B cell (primary cell): ENCODE measurements at places on chromosomes 11 and 22.

DNA sequence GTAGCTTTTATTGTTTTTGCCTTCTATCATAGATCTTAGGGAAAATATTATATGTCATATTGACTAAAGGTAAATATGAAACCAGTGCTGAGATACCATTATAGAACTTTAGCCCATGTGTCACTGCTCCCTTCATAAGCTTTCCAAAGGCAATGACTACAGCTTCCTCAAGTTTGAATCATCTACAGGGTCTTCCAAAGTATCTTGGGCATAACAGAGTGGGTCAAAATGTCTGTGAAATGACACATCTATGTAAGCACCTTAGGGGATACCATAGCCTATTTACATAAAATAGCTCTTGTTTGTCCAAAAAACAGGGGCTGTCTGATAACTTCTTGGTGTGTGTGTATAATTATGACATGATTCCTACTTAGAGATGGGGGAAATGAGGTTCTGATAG is 52.5 kb downstream of the RELT start:
- H3K27me3 ChIP-seq = no peaks in the 10 kb centered on the region
- no peak overlapping the region for H3K4me3 ChIP-seq
- no peak overlapping the region for H3K27ac ChIP-seq
- H3K4me1 ChIP-seq = no peaks in the 10 kb centered on the region
- H3K36me3 ChIP-seq = peaks cover 2% of the 10 kb centered on the region
- no peak for DNase-seq

GRCh38 chr11:16818284-16818683 is 79.8 kb downstream of the C11orf58 start:
- no peak overlapping the region for H3K27ac ChIP-seq
- no peaks in the 10 kb centered on the region for H3K4me1 ChIP-seq
- H3K27me3 ChIP-seq = no peaks in the 10 kb centered on the region
- DNase-seq = no peak
- no peaks in the 10 kb centered on the region for H3K36me3 ChIP-seq

DNA sequence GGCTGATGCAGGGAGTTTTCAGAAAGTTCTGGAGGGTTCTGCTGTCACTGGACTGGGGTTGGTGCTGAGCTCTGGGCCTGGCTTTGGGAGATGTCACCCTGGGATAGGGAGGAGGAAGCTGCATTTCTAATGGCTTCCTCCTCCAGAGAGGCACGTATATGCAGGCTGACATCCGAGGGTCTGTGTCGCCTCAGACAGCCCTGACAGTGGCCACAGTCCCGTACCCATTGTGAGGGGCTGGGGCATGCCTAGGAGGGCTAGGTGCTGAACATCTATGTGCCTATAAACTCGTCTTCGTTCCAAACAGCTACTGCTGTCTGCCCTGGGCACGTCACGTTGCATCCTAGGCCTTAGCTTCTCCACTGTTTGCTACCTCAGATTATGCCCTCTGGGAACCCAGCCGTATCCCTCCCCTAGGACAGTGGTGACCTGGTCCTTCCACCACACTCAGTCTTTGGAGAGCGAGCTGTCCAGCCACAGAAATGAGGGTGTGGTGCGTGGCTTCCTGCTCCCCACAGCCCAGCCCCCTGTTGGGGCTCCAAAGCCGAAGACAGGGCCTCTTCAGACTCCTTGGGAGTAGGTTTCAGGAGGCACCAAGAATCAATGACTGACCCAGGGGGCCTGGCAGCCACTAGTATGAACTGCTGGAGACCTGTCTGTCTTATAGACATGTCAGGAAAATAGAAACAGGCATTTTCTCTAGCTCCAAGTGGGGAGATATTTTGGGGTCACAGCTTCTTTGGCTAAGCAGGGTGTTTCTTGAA is 26.4 kb downstream of the ADAMTS15 start:
- H3K36me3 ChIP-seq = no peaks in the 10 kb centered on the region
- no peak for DNase-seq
- no peaks in the 10 kb centered on the region for H3K4me1 ChIP-seq
- no peaks in the 10 kb centered on the region for H3K27me3 ChIP-seq

- H3K4me1 ChIP-seq = no peaks in the 10 kb centered on the region
- DNase-seq = no peak
- no peaks in the 10 kb centered on the region for H3K36me3 ChIP-seq
- H3K27me3 ChIP-seq = no peaks in the 10 kb centered on the region
These were observed 44.5 kb downstream of the KIAA1671 start for GRCh38 chr22:24997023-24997422.

DNA sequence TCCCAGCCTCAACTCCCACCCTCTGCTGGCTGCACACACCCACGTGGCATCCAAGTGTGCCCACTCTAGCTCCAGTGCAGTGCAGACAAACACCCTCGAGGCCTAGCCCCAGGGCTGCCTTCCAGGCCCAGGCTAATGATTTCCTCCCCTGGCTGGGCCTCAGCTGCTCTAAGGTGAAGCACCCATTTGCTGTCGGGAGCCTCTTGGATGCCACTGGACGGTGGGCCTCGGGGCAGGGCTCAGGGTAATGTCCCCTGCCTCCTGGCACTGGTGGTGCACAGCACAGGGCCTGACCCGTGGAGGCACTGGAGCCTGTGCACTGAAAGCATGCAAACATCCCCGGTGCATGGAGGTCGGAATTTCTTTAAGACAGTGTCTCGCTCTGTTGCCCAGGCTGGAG is 635.2 kb downstream of the TBC1D22A start:
- no peaks in the 10 kb centered on the region for H3K4me1 ChIP-seq
- no peak overlapping the region for H3K4me3 ChIP-seq
- DNase-seq = no peak
- H3K36me3 ChIP-seq = no peaks in the 10 kb centered on the region
- no peak overlapping the region for H3K27ac ChIP-seq

DNA sequence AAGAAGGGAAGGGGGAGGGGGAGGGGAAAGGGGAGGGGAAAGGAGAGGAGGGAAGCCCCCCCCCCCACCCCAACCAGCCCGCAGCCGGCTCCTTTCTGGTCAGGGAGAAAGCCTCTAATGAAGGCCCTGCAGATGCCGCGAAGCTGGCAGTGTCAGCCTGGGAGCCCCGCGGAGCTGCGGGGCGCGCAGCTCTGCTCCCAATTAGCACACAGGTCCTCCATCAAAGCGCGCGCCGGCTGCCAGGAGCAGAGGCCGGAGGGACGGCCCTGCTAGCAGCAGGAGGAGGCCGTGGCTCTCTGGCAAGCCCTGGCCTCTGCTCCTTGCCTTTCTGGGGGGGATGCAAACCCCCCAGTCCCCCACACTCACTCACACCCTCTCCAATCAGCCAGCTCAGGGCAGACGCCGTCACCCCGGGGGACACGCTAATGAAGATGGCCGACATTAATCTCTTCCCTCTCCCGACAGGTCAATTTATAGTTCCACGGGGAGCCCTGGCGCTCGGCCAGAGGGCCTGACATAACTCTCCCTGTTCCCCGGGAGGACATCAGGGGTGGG is 70.5 kb upstream of the TCF20 start:
- peaks cover 12% of the 10 kb centered on the region for H3K4me1 ChIP-seq
- no peaks in the 10 kb centered on the region for H3K27me3 ChIP-seq
- H3K4me3 ChIP-seq = no peak overlapping the region
- H3K36me3 ChIP-seq = no peaks in the 10 kb centered on the region

DNA sequence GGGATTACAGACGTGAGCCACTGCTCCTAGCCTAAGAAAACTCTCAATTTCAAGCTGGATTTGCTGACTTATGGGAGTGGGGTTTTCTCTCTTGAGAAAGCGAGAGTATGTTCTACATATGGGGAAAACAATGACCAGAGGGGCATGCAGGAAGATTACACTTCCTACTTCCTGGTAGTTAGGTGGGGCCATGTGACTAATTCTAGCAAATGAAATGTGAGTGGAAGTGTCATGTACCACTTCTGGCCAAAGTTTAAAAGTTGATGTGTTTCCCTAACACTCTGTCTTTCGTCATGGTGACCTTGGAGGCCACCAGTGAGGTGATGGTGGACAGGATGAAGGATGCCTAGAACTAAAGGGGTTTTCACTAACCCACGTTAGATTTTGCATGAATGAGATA is 50.5 kb downstream of the PARVG start:
- no peak overlapping the region for H3K27ac ChIP-seq
- H3K4me3 ChIP-seq = no peak overlapping the region
- H3K36me3 ChIP-seq = no peaks in the 10 kb centered on the region
- no peak for DNase-seq
- no peaks in the 10 kb centered on the region for H3K27me3 ChIP-seq

DNA sequence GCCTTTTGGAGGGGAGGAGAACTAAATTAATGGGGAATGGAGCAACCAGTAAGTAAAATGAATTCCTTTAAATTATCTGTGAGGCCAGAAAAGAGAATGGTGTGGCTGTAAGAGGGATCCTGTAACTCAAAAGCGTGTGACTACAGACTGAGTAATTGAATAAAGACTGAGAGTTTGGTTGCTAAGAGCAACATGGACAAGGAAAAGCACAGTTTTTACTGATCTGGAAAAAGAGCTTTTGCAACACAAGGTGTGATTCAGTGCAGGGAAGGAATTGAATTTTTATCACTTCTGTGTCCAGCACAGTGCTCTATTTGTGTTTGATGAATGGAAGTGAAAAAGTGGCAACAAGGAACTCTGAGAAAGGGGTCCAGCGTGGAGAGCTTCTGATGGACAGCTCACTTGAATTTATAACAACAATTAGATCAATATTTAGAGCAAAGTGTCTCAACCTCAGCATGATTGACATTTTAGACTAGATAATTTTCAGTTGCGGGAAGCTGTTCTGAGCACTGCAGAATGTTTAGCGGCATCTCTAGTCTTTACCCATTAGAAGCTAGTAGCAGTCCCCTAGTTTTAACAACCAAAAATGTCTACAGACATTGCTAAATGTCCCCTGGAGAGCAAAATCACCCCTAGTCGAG is 202.8 kb upstream of the BDNF start:
- no peak overlapping the region for H3K27ac ChIP-seq
- no peaks in the 10 kb centered on the region for H3K27me3 ChIP-seq
- no peak for DNase-seq
- no peaks in the 10 kb centered on the region for H3K36me3 ChIP-seq
- no peak overlapping the region for H3K4me3 ChIP-seq

GRCh38 chr11:78889698-78890097 is 315.0 kb upstream of the NARS2 start:
- H3K27ac ChIP-seq = no peak overlapping the region
- H3K4me1 ChIP-seq = no peaks in the 10 kb centered on the region
- H3K36me3 ChIP-seq = no peaks in the 10 kb centered on the region

DNA sequence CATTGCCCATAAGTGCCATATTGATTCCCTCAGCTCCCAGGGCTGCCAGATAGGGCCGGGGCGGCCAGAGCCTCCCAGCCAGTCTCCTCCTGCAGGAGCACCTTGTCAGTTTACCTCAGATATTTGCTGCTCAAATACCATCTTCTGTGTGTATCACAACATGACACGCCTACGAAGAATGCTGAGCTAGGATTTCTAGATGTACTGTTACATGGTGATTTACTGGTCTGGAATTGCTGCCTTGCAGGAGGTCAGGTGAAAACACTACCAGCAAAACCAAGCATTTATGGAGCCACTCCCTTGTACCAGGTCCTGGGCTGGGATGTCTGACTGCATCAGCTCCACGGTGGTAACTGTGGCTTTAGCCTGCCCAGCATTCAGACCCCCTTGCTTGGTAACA is 11.8 kb downstream of the MICAL3 start:
- no peaks in the 10 kb centered on the region for H3K36me3 ChIP-seq
- H3K27me3 ChIP-seq = no peaks in the 10 kb centered on the region
- H3K27ac ChIP-seq = no peak overlapping the region
- peaks cover 28% of the 10 kb centered on the region for H3K4me1 ChIP-seq

GRCh38 chr11:11036185-11036847 is 178.5 kb upstream of the ZBED5 start:
- no peak overlapping the region for H3K4me3 ChIP-seq
- H3K27ac ChIP-seq = no peak overlapping the region
- H3K36me3 ChIP-seq = no peaks in the 10 kb centered on the region
- DNase-seq = no peak
- peaks cover 10% of the 10 kb centered on the region for H3K27me3 ChIP-seq
- no peaks in the 10 kb centered on the region for H3K4me1 ChIP-seq

DNA sequence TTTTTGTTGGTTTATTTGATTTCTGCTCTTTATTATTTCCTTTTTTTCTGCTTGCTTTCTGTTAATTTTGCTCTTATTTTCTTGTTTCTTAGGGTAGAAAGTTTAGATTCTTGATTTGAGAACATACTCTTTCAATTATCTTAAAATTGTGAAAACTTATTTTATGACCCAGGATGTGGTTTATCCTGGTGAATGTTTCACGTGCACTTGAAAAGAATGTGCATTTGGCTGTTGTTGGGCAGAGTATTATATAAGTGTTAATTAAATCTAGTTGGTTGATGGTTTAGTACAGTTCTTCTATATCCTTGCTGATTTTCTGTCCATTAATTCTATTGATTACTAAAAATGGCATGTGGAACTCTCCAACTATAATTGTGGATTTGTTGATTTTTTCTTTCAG is 66.9 kb upstream of the NARS2 start:
- no peak for DNase-seq
- H3K36me3 ChIP-seq = no peaks in the 10 kb centered on the region
- H3K27ac ChIP-seq = no peak overlapping the region
- no peak overlapping the region for H3K4me3 ChIP-seq

- H3K36me3 ChIP-seq = no peaks in the 10 kb centered on the region
- H3K4me3 ChIP-seq = no peak overlapping the region
- no peaks in the 10 kb centered on the region for H3K4me1 ChIP-seq
- H3K27ac ChIP-seq = no peak overlapping the region
- peaks cover 37% of the 10 kb centered on the region for H3K27me3 ChIP-seq
- no peak for DNase-seq
These were observed 133.7 kb upstream of the HSD17B12 start for GRCh38 chr11:43546561-43547429.

GRCh38 chr22:26281941-26282340 is 112.7 kb downstream of the SEZ6L start:
- H3K4me1 ChIP-seq = no peaks in the 10 kb centered on the region
- no peaks in the 10 kb centered on the region for H3K36me3 ChIP-seq
- peaks cover 2% of the 10 kb centered on the region for H3K27me3 ChIP-seq
- no peak overlapping the region for H3K27ac ChIP-seq

GRCh38 chr22:47296405-47297260 is 534.2 kb downstream of the TBC1D22A start:
- H3K36me3 ChIP-seq = no peaks in the 10 kb centered on the region
- H3K27me3 ChIP-seq = no peaks in the 10 kb centered on the region
- no peaks in the 10 kb centered on the region for H3K4me1 ChIP-seq
- no peak overlapping the region for H3K27ac ChIP-seq

- H3K27me3 ChIP-seq = no peaks in the 10 kb centered on the region
- no peaks in the 10 kb centered on the region for H3K4me1 ChIP-seq
- H3K36me3 ChIP-seq = no peaks in the 10 kb centered on the region
- H3K27ac ChIP-seq = no peak overlapping the region
These were observed 40.3 kb downstream of the IGF2 start for GRCh38 chr11:2098691-2099515.

DNA sequence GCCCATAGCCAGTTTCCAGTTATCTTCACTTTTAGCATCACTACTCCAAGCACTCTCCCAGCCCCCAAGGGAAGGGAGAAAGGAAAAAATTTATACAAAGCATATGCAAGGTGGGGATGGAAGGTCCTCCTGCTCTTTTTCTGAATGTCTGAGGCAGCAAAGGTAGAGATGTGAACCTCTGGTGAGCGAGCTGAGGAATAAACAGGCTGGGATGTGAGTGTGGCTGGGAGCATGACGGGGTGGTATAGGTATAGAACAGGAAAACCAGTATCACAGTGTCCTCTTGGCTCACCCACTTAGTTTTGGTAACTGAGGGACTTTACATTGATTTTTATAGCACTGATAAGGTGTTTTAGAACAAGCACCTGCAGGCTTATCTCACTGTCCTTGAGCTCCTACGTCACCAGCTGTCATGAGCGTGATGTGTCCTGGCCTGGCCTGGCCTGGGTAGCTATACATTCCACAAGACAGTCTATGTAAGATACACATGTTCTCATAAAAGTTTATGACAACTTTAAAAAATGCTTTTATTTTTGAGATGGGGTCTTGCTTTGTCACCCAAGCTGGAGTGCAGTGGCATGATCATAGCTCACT is 10.3 kb upstream of the POLD3 start:
- no peak for DNase-seq
- no peak overlapping the region for H3K27ac ChIP-seq
- no peaks in the 10 kb centered on the region for H3K4me1 ChIP-seq
- H3K36me3 ChIP-seq = no peaks in the 10 kb centered on the region
- no peaks in the 10 kb centered on the region for H3K27me3 ChIP-seq
